HL-60 (cell line): ENCODE measurements at places on chromosomes 6 and 20.

DNA sequence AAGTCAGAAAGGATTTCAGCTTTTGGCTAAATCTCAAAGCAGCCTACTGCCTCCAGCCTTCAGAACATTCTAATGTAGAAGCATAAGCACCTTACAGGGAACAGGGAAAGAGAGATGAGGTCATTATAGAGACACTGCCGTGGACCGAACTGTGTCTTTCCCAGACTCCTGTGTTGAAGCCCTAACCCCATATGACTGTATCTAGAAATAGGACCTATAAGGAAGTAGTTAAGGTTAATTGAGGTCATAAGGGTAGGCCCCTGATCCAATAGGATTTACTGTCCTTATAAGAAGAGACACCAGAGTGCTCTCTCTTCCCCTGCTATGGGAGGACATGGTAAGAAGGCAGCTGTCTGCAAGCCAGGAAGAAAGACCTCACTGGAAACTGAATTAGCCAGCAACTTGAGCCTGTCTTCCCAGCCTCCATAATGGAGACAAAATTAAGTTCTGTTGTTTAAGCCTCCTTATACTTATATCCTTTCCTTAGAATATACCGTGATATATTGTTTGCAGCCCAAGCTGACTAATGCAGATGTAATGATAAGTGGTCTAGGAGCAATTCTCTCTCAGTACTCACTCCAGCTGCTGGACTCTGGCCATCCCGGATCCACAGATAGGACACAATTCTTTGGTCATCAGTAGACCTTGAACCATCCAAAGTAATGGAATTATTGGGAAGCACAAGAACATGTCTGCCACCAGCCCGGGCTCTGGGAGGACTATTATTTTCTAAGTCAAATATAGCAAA is 71.4 kb downstream of the ALDH5A1 start:
- no peak for DNase-seq

GRCh38 chr6:108589244-108589791 is 28.6 kb downstream of the FOXO3 start:
- peak; percentile 33 for DNase-seq

DNA sequence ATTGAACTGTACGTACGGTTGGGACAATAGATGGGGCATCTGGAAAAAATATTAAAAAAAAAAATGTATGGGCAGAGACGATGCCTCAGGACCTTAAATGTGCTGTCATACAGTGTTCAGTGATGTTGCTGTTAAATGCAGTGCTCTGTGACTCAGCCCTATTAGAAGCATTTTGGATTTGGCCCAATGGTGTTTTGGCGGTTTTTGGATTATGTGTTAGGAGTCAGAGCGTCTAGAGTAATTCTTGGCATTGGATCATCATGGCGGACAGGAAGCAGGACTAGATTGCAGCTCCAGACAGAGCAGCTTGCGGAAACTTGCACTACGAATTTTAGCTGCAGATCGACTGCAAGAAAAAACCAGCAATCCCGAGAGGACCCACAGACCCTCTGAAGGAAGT is 280.0 kb downstream of the SOX4 start:
- no peak for DNase-seq

DNA sequence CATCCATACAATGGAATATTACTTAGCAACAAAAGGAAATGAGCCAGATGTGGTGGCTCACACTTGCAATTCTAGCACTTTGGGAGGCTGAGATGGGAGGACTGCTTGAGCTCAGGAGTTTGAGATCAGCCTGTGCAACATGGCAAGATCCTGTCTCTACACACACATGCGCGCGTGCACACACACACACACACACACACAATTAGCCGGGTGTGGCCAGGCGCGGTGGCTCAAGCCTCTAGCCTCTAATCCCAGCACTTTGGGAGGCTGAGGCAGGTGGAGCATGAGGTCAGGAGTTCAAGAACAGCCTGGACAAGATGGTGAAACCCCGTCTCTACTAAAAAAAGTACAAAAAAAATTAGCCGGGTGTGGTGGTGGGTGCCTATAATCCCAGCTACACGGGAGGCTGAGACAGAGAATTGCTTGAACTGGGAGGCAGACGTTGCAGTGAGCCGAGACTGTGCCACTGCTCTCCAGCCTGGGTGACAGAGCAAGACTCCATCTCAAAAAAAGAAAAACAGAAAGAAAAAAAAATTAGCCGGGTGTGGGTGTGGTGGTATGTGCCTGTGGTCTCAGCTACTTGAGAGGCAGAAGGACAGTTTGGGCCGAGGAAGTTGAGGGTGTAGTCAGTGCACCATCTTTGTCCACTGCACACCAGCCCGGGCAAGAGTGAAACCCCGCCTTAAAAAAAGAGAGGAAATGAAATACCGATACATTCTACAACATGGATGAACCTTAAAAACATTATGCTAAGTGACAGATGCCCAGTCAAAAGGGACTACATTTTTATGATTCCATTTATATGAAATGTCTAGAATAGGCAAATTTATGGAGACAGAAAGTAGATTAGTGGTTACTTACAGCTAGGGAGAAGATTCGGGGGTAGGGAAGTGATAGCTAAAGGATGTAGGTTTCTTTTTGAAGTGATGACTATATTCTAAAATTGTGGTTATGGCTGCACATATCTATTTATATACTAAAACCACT is 52.5 kb downstream of the RBL1 start:
- no peak for DNase-seq

DNA sequence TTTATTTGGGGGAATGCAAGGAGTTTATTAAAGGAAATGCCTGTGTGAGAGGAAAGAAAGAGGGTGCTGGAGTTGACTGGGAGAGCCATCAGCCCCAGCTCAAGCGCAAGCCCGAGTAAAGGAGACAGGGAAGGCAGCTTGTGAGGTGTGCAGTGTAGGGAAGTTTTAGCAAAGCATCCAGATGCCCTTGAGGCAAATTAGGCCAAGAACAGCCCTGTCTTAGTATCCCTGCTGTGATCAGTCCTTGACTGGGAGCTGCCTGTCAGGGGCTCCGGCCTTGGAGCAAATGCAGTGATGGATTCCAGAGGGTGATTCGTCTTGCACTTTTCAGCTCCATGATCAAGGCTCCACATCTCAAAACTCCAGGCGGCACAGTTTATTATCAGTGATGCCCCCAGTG is 561.7 kb downstream of the KIF16B start:
- no peak for DNase-seq

DNA sequence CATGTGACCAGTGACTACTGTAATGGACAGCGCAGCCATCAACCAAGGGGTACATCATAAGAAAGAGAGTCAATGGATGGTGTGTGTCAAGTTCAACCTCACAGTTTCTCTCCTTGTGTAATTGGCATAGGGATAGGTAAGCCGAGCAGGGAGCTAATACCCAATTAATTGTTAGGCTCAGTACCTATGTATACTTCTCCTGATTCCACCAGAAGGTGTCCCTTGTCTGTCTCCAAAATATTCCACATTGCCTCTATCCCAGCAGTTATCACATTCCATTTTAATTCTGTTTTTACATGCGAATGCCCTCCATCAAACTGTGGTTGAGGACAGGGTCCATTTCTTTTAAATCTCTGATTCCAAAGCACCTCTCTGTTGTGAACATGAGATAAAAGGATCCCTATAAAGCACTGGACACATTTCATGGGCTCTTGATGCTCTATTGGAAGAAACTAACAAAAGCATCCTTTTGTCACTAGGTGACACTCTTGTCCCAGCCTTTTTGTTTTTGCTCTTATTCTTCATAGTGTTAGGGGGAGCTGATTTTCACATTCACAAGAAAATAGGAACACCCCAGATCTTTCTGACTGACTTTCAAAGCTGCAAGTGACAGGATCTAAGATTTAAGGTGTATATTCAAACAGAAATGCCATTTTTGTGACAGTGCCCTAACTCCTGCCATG is 38.9 kb downstream of the FBXO9 start:
- DNase-seq, result no peak

DNA sequence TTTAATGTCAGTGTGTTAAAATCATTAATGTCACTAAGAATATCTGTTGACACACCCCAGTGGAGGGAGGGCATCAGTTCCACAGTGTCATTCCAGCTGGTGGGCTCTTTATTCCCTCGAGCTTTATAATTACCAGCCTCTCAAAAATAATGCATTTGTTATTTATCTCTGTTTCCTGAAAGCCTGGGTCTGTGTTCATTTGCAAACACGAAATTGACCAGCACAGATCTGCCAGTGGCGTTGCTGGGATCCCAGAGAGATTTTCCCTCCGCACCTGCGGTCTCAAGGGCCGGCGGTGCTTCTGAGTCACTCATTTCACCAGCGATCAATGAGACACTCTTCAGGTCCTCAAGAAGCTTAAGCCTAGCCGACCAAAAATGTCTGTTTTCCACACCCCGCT is 5.7 kb upstream of the PYGB start:
- no peak for DNase-seq
